ENCODE measurements at places on chromosomes 5 and 9.

GRCh38 chr5:128225245-128226030, 141.9 kb downstream of the SLC12A2 start:
- no peak for DNase-seq

- DNase-seq: no peak
Measured at GRCh38 chr5:114782869-114783268, 386.8 kb downstream of the TRIM36 start.

- DNase-seq: no peak
Measured at GRCh38 chr9:36993933-36994764, 39.9 kb downstream of the PAX5 start.

GRCh38 chr5:13809921-13810320, 134.6 kb downstream of the DNAH5 start:
- no peak for DNase-seq

DNA sequence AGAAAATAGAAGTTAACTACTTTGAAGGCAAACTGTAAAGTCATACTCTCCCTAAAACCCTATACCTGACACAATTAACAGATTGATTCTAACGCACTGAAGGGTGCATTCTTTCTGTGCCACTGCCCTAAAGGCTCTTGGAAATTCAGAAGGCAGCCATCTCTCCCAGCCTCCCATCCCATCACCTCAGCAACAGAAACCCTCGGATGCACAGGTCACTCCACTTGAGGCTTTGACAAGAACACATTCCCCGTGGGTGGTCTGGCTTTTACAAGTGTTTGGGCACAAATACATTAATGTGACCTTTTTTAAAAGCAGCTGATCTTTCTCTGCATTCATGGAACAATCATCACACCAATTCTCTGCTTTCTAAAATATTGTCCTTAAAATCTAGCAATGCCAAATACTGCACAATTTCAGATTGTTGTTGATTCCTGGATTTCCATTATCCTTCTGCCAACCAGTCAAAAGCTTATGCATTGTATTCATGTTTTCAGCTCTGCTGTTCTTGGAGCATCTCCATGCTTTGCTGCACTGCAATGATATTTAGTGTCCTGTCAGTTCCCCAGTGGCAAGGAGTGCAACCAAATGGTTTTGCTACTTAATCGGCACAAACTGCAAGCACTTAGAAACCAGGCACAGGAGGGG, 175.6 kb downstream of the TMEM161B start:
- DNase-seq: no peak

- DNase-seq: no peak
Measured at GRCh38 chr5:165521816-165522610, 2016.6 kb downstream of the MAT2B start.

GRCh38 chr9:101114317-101114716, 85.8 kb downstream of the PLPPR1 start:
- DNase-seq: no peak

DNA sequence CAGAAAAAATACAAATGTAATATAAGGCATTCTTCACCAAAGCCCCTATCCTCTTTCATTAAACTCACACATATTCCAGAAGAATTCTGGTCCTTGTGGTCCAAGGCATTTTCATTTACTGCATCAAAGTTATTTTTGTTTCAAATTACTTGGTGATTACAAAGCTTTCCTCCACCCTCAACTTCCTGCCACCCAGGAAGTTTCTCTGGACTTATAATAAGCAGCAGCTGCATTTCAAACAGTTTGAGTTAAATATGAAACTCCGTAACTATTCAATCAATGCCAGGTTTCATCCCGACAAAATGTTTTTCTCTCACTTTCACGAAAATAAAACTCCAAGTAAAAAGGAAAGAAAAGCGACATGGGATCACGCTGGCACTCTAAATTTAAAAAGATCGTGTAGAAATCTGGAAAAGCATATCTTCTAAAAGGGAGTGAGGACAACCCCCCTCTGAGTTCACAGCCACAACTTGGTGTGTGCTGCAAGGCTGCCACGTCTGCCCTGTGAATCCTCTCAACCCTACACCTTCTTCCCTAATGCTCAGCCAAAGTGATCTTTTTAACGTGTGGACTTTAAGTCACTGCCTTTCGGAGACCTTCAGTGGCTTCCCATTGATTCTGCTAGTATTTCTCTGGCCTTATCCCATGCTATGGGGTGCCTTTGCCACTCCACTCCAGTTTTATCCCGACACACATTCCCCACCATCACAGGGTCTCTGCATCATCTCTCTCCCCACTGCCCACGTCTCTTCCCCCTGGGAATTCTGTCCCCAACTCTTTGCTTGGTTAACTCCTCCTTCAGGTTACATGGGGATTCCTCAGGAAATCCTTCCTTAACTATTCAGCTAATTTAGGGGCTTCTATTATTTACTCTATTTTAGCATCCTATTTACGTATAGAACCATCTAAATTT, 91.1 kb upstream of the CER1 start:
- DNase-seq: peak; percentile 60

DNA sequence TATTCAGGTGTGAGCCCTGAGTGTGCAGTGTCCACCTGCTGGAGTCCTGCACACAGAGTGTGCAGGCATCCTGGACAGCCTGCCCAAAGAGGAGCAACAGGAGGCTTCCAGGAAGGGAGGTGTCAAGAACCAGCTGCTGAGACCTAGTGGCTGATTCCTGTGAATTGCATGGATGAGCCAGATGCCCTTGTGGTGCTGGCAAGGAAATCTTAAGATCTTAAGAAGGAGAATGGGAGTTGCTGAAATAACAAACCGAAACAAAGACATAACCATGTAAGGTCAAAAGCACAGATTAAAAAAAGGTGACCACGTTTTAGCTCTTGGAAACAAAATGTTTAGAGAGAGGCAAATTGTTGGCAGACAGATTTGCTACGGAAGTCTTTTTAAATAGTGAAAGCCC, 29.3 kb upstream of the RPS23 start:
- peak; percentile 28 for DNase-seq

DNA sequence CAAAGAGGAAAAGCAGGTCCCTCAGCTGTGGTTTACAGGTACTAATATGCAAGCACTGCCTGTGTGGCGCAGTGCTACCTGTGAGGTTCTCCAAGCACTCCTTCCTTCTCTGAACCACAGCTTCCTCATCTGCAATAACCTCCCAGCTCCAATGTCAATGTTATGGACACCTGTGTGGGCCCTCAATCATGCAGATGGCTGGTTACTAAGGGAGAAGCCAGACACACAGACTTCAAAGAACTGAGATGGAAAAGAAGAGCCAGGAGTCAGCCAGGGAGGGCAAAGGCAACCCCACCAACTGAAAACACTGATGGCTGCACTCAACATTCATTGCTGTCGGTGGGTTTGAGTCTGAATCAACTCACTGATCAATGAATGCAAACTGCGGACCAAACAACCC, 77.7 kb downstream of the NR6A1 start:
- DNase-seq: no peak

DNA sequence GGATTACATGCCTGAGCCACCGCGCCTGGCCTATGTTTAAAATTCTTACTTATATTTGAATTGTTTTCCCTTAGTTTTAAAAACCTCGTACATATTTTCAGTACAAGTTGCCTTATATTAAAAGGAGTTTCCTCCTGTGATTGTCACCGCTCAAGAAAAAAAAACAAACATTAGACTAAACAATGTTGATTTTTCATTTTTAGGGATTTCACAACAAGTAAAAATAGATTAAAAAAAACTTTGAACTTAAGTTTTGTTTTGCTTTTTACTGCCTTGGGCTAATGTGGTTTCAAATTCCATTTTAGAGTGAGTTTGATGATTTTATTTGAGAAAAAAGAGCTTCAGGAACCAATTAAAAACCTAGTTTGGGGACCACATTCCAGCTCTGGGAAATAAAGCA, 1196.6 kb upstream of the CDH18 start:
- DNase-seq: no peak

DNA sequence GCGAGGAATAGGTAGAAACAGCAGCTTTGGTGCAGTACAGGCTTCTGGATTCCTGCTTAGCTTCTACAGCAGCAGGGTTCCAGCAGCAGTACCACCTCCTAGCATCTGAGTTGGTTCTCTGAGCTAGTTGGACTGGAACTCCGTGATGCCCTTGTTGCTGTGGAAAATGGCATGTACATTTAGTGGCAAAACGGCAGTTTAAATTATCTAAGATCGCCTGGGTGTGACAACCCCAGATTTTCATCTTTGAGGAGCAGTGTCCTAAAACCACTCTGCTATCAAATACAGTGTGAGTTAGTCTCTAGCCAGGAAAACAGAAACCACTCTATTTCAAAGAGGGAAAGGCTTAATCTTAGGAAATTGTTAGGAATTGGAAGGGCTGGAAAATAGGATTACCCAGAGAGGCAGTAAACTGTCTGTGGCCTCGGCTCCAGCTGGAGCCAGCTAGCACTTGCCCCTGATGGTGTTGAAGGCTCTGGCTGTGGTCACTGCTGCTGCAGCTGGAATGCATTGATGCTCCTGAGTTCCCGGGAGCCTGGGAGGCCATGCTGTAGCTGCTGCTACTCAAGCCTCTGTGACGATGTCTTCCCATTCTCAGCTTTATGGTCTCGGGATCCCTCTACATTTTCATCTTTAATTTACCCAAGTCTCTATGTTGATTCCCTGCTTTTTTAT, 29.4 kb downstream of the RAD23B start:
- peak; percentile 73 for DNase-seq

GRCh38 chr9:29826421-29826820, 2253.1 kb upstream of the C9orf72 start:
- no peak for DNase-seq

GRCh38 chr5:146426305-146426704, 20.8 kb upstream of the TCERG1 start:
- no peak for DNase-seq

DNA sequence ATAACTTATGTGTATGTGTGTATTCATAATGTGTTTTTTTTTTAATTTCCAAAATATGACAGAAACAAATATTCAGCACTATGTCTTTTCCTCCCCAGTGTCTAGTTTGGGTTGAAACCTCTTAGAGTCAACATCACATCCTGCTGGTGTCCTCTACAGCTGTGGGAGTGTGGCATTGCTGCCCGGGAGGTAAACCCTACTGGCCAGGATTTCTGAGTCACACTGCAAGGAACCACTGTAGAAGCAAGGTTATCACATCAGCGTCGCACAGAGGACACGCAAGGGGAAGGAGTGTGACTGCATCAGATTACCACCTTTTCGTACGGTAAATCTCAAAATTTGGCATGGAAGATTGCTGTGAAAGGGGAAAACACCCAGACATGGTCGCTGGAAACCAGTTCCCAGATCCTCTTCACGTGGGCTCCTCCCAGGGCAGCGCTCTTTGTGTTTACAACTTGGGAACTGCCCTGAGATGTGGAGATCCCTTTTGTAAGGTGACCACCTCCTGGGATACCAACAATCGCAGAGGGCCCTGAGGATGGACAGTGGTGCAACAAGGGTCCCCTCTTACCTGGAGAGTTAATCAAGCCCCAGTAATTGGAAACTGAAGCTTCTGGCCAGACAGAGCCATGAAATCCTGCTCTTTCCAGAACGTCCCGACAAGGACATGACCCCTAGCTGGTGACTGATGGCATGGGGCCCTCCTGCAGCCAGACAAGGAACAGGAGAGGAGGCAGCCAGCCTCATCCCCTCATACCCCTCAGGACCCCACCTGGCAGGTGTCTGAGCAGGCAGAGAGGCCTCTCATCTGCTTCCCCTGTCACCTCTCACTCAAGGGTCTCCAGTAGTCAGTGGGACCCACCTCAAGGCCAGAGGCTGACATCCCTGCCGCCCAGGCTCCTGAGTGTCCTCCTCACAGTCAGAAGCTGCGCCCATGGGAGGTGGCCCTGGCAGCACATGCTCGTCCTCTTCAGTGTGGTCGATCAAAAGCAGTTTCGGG, 194.7 kb downstream of the MED10 start:
- DNase-seq: no peak

- DNase-seq: peak; percentile 68
Measured at GRCh38 chr9:137046088-137046787, at the start of gene NPDC1. TSS of gene NPDC1 (minus strand) at chr9:137046177. CDS start at chr9:137045989, 188 bp downstream.

- no peak for DNase-seq
Measured at GRCh38 chr9:38622951-38623350, 2.6 kb upstream of the ANKRD18A start.

- DNase-seq: no peak
Measured at GRCh38 chr5:67347821-67348220, 151.2 kb upstream of the CD180 start.

- no peak for DNase-seq
Measured at GRCh38 chr5:137333475-137333874, 165.7 kb downstream of the SPOCK1 start.

GRCh38 chr5:58064801-58065200, 395.1 kb downstream of the PLK2 start:
- DNase-seq: no peak

GRCh38 chr5:51665251-51665593, 282.0 kb downstream of the ISL1 start:
- no peak for DNase-seq

DNA sequence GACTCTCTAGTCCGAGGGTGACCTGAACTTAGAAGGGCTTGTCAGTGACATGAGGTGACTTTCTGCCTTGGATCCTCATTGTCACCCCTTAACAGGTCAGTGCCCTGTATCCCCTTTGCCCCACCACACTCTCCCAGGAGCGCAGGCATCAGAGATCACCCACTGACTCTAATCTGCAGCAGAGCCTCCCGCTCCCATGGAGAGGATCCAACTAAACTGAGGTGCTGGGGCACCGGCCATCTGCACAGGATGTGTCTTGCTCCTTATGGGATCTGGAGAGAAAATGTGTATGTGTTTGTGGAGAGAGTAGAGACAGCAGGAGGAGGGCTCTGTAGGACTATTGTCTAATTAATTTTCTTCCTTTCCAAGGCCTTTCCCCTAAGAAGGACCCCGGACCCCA, 213.7 kb downstream of the ROR2 start:
- DNase-seq: no peak

DNA sequence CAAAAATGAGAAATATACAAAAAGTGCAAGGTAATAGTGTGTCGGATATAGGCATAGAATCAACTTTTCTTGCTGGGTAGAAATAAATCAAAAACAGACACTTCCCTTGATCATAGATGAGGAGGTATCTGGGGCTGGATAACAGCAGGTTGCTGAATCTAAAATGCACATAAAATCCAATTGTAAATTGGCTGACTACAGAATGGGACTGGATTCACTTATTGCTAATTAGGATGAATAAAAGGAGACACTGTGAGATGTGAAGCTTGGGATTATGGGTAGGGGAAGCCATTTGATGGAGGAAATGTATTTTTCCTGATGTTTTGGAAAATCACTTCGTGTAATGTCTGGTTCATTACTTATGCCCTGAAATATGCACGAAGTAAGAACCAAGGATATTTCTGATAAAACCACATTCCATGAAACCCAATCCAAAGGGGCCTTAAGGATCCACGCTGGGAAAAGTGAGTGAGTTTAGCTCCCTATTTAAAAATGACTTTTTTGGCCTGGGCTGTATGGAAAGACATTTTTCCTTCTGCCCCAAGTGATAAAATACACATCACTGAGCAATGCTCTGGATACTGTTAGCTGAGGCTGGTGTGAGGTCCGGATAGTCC, 136.1 kb downstream of the MARCHF11 start:
- DNase-seq: no peak

- no peak for DNase-seq
Measured at GRCh38 chr9:104725014-104725413, 22.5 kb upstream of the NIPSNAP3A start.

GRCh38 chr5:149062371-149063016, 368 bp downstream of the SH3TC2 start:
- peak; percentile 58 for DNase-seq

Data from choroid plexus epithelial cell (primary cell).